ENCODE measurements at places on chromosomes 1 and 21.

GRCh38 chr1:227323967-227324268 lies 5.6 kb upstream of the CDC42BPA start:
- no peak for DNase-seq

GRCh38 chr21:44006656-44007055 lies 5.5 kb upstream of the TRAPPC10 start:
- DNase-seq, result no peak

DNA sequence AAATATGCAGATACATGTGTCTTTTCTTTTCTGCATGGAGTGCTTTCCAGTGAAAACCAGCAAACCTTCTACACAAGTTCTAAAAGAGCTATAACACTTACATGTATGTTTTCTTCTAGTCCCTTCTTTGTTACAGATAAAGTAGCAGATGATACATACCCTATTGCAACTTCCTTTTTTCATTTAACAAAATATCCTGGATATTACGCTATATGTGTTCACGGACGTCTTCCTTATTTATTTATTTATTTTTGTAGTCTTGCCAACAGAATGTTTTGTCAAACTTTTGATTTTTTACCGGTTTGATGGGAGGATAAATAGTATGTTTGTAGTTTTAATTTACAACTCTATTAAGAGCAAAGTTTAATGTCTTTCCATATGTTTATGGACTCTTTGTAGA lies 5.2 kb upstream of the GALNT2 start:
- no peak for DNase-seq

DNA sequence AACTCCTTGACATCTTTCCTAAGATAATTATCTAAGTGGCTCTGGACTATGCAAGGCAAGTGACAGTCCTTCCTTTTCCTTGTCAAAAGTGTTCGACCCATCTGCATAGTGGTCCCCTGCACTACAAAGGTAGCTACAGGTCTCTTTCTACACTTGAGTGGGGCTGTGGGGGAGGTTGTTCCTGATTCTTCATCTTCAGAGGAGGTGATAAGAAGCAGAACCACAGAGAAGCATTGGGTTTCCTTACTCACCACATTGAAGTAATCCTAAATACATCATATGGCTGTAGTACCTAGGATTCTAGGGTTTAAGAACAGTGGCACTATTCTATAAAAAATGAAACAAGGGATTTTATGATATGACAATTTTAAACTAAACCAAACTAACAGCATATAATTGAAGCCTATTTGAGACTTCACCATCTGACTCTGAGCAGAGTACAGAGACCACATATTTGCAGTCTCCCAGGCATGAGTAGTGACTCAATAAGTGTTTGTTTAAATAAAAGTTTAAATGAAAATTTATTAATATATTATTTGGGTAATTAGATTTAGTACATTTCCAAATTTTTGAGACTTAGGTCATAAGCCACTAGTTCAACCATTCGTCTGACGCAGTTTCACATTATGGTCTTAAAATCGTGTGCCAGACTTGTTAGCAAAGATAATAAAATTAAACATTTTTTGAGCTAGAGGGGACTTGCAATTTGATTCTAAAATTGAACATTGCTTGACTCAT lies 54.9 kb upstream of the NEK7 start:
- peak; percentile 33 for DNase-seq

- DNase-seq, result no peak
Measured at GRCh38 chr1:192631749-192632148, 4.2 kb upstream of the RGS13 start.

DNA sequence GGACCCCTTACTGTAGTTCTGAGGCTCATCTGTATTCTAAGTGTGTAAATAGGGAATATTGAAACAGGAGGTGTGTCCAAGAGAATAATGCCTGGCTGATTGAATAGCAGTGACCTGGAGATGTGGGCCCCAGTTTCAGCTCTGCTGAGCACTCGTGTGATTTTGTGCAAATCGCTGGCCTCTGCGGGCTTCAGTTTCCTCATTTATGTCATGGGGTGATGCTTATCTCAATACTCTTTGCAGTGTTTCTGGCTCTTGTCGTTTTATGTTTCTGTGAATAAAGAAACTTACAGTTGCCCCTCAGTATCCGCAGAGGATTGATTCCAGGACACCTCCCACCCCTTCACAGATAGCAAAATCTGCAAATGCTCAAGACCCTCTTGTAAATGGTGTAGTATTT lies 5.0 kb downstream of the COG2 start:
- no peak for DNase-seq
